ENCODE measurements at places on chromosomes 3 and 15.

- no peak for DNase-seq
Measured at GRCh38 chr3:183975981-183976662, 41.6 kb downstream of the ABCC5 start.

DNA sequence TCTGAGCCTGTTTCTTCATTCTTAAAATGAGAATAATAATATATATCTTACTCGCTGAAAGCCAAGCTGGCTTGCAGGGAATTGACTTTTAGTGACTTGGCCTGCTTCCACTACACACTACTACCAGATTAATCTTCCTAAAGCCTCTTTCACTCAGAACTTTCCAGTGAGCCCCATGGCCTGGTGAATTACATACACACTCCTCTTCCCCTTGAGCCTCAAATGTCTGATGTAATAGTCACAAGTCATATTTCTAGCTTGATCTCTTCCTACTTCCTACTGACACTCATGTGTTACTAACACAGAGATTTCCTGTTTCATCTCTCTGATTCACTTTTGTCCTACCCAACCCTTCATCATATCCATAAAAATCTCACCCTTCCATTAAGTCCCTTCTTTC is 82.7 kb upstream of the SOX2 start:
- DNase-seq: no peak

GRCh38 chr3:70982700-70983140 is 600.8 kb downstream of the FOXP1 start:
- no peak for DNase-seq

DNA sequence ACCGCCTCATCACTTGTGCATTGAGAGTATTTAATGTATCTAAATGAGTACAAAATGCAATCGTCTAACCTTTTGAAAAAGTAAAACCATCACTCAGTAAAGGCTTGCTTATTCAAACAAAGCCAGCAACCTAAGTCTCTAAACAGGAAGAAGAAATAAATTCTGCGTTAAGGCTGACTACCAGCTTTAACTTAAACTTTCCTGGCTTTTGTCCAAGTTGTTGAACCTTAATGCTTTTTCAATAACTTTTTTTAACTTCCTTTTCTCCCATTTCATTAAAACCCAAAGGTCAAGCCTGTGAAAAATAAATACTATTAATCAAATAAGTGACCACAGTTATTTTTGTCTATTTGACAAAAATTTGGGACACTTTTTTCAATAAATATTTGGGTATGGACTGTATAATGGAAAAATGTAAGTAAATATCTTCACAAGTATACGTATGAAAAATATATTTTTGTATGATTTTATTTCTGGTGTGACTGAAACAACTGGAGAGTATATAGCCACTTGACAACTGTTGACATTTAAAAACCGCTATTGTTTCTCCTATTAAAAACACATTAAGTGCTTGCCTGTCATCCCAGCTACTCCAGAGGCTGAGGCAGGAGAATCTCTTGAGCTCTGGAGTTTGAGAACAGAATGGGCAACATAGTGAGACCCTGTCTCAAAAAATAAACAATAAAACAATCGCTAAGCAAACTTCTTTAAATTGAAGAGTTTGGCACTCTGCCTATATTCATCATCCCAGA is 2.9 kb downstream of the KLHL24 start:
- DNase-seq: no peak

- no peak for DNase-seq
Measured at GRCh38 chr15:62765916-62766315, 276.6 kb upstream of the TPM1 start.

- no peak for DNase-seq
Measured at GRCh38 chr15:60315878-60316277, 81.9 kb downstream of the ANXA2 start.

DNA sequence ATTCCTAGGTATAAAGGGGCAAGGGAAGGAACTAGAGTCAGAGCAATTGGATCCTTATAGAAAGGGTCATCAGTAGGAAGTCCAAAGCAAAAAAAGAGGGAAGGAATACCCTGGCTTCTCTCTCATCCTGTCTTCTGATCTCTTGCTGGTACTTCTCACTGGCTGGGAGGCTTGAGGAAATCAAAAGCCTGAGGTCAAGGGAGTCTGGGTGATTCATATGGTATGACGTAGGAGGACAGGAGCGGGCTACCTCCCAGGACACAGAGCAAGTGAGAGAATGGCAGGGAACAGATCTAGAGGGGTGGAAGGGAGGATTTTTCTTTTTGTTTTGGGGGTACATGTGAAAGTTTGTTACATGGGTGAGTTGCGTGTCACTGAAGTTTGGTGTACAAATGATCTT is 76.0 kb downstream of the CFAP20DC start:
- DNase-seq: no peak

DNA sequence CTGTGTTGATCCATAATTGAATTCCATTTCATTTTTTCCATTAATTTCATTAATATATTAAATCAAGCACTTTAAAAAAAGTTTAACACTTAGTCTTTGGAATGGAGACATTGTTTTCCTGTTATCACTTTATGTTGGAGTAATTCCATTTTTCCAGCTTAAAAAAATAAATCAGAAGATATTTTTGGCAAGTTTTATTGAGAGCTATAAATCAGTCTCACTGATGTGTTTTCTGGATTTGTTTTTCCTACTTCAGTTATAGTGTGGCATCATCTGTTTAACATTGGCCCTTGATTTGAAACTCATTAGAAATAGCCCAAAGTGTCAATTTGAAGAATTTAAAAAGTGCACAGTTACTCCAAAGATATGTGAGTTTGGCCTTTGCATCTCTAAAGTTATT is 53.1 kb downstream of the MAP2K5 start:
- no peak for DNase-seq

DNA sequence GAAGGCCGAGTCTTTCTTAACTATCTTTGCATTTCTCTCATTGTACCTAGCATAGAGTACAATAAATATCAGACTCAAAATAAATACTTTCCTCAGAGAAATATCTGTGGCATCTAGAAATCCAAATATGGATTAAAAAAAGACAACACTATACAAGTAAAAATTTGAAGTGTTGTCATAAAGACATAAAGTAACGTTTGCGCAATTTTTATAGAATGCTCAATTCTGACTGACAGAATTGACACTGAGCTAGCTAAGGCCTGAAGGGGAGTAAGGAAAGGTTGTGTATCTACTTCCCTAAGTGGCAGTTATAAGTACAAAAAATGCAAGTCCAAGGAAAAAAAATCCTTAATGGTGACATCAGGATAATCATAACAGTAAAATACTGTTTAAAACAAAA is 1.1 kb downstream of the SEC11A start:
- DNase-seq: no peak

DNA sequence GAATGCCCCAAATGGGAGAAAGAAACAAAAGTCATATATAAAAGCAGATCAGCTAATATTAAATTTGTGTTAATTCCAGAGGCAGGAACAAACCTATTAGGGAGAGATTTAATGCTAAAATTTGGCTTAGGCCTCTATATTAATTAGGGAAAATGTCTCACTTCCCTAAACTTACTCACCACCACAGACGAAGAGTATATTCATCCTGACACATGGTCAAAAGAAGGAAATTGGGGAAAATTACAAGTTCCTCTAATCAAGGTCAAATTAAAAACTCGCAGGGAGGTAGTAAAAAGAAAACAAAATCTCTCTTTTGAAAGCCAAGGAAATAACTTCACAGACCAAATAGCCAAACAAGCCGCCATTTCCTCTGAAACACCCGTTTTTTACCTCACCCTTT is 32.2 kb downstream of the GRM2 start:
- no peak for DNase-seq

GRCh38 chr3:53581671-53582070 is 87.3 kb downstream of the CACNA1D start:
- no peak for DNase-seq

GRCh38 chr15:44317423-44318058 is 29.0 kb downstream of the GOLM2 start:
- DNase-seq: no peak

All from keratinocyte (primary cell).